Stimulated activated CD4-positive, alpha-beta T cell treated with anti-CD3 and anti-CD28 coated beads, Interleukin-4, amount 100 ng/mL, for 1 hour (primary cell): ENCODE measurements at places on chromosomes 4 and X.

GRCh38 chr4:75715105-75715799, 9.1 kb upstream of the USO1 start:
- no peak for DNase-seq

DNA sequence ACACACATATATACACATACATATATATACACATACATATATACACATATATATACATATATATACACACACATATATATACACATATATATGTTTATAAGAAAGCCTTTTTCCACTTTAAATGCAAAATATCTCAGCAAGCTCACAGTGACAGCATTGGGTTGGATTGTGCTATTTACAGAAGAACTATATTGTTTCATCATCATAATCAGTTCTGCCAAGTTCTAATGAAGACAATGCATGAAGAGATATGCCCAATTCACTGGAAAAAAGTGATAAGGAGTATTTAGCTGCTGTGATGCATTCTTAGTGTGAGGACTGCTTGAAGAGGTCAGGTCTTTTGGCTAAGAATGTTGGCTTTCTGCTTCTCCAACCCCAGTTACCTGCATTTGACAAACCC, 54.4 kb downstream of the RNF150 start:
- no peak for DNase-seq

DNA sequence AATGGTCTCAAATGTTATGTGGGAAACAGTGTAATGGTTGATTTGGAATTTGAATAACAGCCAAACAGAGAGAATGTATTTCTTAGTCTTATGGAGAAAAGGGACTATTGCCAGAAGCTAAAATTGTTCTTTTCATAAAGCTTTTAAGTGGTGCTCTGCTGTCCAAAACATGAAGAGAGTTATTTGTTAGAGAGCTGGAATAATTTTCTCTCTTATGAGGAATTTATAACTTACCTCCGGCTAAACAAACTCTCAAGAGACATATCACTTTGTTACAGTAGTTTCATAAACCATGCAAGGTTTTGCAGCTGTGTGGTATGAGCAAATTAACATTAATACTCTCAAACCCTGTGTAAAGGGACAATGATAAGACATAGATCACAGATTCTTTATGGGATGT, 28.6 kb downstream of the SULT1B1 start:
- DNase-seq: no peak

GRCh38 chrX:42242004-42242403, 318.6 kb upstream of the CASK start:
- DNase-seq: no peak

GRCh38 chr4:14465057-14465456, 537.2 kb upstream of the CPEB2 start:
- DNase-seq: no peak

- DNase-seq: peak; percentile 36
These were observed 25.1 kb downstream of the SETD7 start for GRCh38 chr4:139530833-139531427.
